ENCODE measurements at places on chromosomes 11 and 22. TPM values are rescaled to one million over a fixed set of nuclear protein-coding genes. Genes with fewer than 3 reads are reported as not detected.
A peak's percentile ranks its signal among the peaks of the same experiment; 100 is the strongest.

CCDC73 gene
- not detected for total RNA-seq

CD248 gene
- 19.5 TPM for total RNA-seq

DEUP1 gene
- not detected for total RNA-seq

PIH1D2 gene
- total RNA-seq, result 2.2 TPM

TTC36 gene
- not detected for total RNA-seq

MMP27 gene
- total RNA-seq, result not detected

ADSL gene
- 229 TPM for total RNA-seq

GRCh38 chr11:88631497-88631896 lies 294.0 kb upstream of the CTSC start:
- no peaks in the 10 kb centered on the region for H3K4me1 ChIP-seq
- DNase-seq, result peak; percentile 51
- no peaks in the 10 kb centered on the region for H3K36me3 ChIP-seq
- no peak overlapping the region for H3K27ac ChIP-seq

DNA sequence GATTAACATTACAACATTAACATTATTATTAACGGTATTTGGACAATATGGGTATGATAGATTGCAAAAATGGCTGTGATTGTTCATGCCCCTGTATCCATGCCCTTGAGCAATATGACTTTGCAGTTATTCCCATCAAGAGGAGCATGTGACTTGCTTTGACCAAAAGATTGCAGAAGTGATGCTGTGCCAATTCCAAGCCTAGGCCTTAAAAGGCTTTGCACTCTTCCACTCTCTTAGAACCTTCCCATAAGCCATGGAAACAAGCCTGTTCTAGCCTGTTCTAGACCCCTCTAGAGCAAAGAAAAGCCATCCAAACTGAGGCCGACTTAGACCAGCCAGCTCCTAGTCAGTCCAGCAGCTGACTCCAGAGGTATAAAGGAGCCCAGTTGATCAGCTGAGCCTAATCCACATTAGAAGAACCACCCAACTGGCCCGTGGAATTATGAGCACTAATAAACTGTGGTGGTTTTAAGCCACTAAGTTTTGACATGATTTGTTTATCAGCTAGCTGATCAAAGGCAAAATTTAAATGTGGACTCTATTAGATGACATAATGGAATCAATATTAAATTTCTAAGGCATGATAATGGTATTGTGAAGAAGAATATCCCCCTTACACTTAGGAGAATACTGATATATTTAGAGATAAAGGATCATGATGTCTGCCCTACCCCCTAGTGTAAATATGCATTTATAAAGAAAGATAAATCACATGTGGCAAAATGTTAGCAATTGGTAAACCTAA lies 28.6 kb downstream of the RAB30 start:
- DNase-seq, result no peak
- no peaks in the 10 kb centered on the region for H3K36me3 ChIP-seq
- H3K4me3 ChIP-seq, result no peak overlapping the region
- H3K27me3 ChIP-seq, result no peaks in the 10 kb centered on the region
- no peak overlapping the region for H3K27ac ChIP-seq

GRCh38 chr11:8638300-8638699 lies 44.2 kb downstream of the TRIM66 start:
- DNase-seq, result peak; percentile 45
- H3K36me3 ChIP-seq, result peaks cover 38% of the 10 kb centered on the region
- peaks cover 2% of the 10 kb centered on the region for H3K4me1 ChIP-seq
- H3K4me3 ChIP-seq, result no peak overlapping the region
- H3K27ac ChIP-seq, result no peak overlapping the region

- DNase-seq, result peak; percentile 33
- no peaks in the 10 kb centered on the region for H3K36me3 ChIP-seq
- H3K4me3 ChIP-seq, result no peak overlapping the region
- H3K4me1 ChIP-seq, result no peaks in the 10 kb centered on the region
- H3K27me3 ChIP-seq, result peaks cover 14% of the 10 kb centered on the region
- H3K27ac ChIP-seq, result no peak overlapping the region
These were observed 59.6 kb upstream of the PAX6 start for GRCh38 chr11:31870609-31871309.

DNA sequence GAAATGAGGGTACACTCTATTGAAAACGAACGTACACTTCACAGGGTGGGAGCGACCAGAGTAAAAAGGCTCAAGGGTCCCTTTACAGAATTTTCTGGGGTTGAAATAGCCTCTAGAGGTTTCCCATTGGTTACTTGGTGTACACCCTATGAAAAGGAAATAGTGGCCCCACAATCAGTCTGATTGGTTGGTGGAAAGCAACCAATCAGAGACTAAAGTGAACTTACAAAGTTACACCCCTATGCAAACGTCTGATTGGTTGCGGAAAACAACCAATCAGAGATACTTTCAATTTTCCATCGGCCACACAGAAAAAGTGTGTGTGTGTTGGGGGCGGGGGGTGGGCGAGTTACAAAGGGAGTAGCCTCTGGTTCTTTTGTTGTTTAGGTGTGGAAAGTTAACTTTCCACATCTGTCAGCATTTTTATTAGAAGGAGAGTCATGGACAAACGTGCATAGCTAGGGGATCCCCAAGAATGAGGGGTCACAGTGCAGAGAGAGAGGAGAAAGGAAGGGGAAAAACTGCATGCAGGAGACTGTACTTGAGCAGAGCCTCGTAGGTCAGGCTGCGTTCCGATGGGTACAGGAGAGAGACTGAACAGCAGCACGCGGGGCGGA lies 1152.1 kb downstream of the TBC1D22A start:
- no peak overlapping the region for H3K27ac ChIP-seq
- H3K4me3 ChIP-seq, result no peak overlapping the region
- H3K36me3 ChIP-seq, result no peaks in the 10 kb centered on the region
- no peaks in the 10 kb centered on the region for H3K4me1 ChIP-seq
- H3K27me3 ChIP-seq, result no peaks in the 10 kb centered on the region
- no peak for DNase-seq

DNA sequence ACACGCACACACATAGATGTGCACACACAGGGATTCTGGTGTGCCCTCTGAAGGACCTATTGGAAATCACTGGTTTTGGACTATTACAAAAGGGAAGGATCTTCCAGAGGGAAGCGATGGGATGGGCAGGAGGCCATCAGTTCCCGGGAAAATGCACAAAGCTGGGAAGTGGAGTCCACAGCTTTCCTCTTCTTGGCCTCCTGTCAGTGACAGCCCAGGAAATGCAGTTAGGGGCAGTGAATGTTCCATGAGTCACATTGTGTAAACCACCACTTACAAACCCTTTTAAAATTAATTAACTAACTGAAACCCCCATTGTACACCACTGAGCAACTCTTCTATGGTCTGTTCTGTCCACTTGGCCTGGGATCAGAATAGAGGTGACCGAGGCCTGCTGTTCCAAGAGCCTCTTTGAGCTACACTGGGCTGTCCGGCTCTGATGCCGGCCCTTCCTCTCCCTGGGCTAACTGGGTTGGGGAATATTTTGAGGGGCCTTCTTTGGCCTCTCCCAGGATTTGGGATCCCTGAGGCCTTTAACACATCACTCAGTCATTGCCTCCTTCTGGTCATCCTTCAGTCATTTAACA lies 137.7 kb downstream of the FEZ1 start:
- H3K4me1 ChIP-seq, result peaks cover 11% of the 10 kb centered on the region
- no peaks in the 10 kb centered on the region for H3K27me3 ChIP-seq
- no peaks in the 10 kb centered on the region for H3K36me3 ChIP-seq
- no peak overlapping the region for H3K4me3 ChIP-seq
- H3K27ac ChIP-seq, result peak overlapping the region; percentile 38
- DNase-seq, result peak; percentile 65

DNA sequence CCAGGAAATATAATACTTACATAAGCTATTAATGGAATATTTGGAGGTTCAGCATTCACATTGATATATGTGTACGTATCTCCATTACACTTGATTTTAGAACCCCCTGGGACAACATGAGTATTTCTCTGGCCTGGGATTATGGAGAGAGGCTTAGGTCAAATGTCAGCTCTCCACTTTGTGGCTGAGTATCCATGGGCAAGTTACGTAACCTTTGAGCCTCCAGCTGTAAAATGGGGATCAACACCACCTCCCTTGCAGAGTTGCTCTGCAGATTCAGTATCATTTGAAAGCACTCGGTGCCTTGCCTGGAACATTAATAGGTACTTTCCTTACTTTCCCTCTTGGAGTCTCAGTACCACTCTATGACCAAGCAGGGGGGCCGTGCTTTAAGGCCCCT lies 33.2 kb downstream of the C22orf31 start:
- peaks cover 18% of the 10 kb centered on the region for H3K4me1 ChIP-seq
- DNase-seq, result no peak
- H3K36me3 ChIP-seq, result no peaks in the 10 kb centered on the region
- H3K4me3 ChIP-seq, result no peak overlapping the region
- no peaks in the 10 kb centered on the region for H3K27me3 ChIP-seq

- peak within 1 kb of the TSS; percentile 75 for H3K4me3 ChIP-seq
- peak within 1 kb of the TSS; percentile 35 for H3K27ac ChIP-seq
- no peaks in the 10 kb centered on the region for H3K27me3 ChIP-seq
- no peaks in the 10 kb centered on the region for H3K36me3 ChIP-seq
These were observed at the start of gene SLC37A2 for GRCh38 chr11:125062931-125063428. SLC37A2 (plus strand) TSS chr11:125063305; CDS start chr11:125063368, 63 bp downstream.

- H3K4me3 ChIP-seq, result no peak overlapping the region
- H3K36me3 ChIP-seq, result no peaks in the 10 kb centered on the region
- no peaks in the 10 kb centered on the region for H3K27me3 ChIP-seq
These were observed 194.3 kb downstream of the KIF18A start for GRCh38 chr11:27913650-27914049.

GRCh38 chr11:108961095-108961494 lies 296.2 kb downstream of the DDX10 start:
- H3K36me3 ChIP-seq, result no peaks in the 10 kb centered on the region
- peaks cover 12% of the 10 kb centered on the region for H3K4me1 ChIP-seq
- H3K4me3 ChIP-seq, result no peak overlapping the region

DNA sequence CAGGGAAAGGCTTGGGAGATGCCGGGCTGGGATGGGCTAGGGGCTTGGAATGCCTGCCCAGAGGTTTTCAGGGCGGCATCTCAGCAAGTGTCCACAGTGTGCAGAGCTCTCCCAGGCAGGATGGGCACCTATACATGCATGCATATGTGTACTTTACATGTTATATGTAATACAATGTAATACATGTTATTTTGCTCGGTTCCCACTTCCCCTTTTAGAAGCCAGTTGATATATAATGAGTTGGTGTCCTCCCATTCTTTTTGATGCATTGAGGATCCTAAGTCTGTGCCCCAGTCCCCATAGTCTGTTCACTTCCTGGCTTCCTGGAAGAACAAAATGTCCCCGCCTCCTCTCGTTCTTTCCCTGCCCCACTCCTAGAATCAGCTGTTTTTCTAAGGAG lies 20.1 kb upstream of the EIF3D start:
- H3K4me3 ChIP-seq, result no peak overlapping the region
- no peak overlapping the region for H3K27ac ChIP-seq
- H3K4me1 ChIP-seq, result peaks cover 7% of the 10 kb centered on the region
- H3K27me3 ChIP-seq, result peaks cover 24% of the 10 kb centered on the region

All from IMR-90 (cell line).